ENCODE measurements at places on chromosomes 2 and 18.

DNA sequence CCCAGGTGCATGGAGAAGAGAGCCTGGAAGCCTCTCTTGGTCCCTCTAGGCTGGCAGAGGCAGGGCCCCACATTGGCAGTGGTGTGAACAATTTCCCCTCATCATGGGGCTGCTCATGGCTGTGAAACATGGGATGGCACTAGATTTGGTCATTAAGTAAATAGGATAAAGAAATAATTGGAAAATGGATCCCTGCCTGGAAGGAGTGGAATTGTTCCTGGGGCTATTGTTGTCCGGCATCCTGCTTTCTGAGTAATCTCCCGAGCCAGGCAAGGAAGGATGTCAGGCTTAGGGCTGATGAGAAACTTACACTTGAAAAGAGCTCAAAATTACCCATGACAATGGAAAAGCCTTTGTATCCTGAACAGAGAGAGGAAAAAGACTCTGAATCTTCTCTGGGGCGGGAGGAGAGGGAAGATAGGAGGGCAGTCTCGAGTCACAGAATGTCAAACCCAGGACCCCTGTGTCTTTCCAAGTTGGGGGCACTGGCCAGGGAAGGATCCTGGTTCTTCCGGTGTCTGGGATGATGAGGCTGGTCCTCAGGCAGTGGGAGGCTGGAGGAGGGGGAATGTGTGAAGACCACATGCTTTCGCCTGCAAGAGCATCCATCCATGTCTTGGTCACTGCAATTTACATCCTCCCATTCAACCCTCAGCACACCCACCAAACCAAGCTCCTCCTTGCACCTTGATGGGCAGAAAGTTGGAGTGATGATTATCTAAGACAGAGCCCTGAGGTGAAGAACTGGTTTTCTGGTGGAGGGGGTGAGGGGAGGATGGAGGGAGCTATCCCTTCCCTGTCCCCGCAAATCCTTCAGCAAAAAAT is 27.1 kb upstream of the STEAP3 start:
- DNase-seq: no peak

DNA sequence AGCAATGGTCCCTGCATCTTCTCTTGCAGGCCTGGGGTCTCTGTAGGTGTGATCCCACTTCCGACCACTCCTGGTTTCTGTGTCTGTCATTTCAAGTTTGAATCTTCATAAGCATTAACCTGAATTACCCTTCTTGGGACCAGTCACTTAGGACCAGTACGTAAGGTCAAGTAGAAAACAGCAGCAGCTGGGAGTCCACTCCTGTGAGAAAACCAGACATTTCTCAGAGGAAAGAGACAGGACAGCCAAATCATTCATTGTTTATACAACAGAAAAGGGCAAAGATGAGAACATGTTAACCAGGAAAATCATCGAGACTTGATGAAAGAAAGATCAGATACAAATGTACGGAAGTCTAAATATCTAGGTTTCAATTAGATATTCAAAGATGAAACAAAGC is 163.0 kb downstream of the MREG start:
- no peak for DNase-seq

DNA sequence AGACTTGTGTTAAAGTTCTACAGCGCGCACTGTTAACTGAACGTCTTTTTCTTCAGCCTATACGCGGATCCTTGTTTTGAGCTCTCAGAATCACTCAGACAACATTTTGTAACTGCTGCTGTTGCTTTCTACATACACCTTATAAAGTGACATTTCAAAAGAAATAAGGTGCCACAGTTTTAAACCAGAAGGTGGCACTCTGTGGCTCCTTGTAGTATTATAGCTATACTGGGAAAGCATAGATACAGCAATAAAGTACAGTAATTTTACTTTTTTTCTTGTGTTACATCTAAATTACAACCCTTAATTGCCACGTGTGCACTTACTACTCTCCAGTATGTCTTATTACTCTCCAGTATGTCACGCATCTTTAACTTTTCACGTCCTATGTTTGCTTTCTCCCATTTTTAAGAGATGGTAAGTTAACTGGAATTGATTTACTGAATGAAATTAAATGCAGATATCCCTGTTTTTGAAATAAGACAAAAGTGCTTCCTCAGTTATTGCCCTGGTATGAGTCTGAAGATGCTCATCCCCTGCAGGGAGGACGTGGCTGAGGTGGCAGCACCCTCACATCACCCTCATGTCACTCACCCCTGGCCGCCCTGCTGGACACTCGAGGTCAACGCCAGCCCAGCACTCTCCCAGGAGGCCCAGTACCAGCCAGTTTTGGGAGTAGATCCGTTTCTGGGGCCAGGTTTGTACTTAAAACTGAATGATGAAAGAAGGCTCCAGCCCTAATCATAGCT is 37.8 kb downstream of the GORASP2 start:
- peak; percentile 13 for DNase-seq

- DNase-seq: peak; percentile 34
Measured at GRCh38 chr2:39494784-39495251, 57.7 kb upstream of the MAP4K3 start.

DNA sequence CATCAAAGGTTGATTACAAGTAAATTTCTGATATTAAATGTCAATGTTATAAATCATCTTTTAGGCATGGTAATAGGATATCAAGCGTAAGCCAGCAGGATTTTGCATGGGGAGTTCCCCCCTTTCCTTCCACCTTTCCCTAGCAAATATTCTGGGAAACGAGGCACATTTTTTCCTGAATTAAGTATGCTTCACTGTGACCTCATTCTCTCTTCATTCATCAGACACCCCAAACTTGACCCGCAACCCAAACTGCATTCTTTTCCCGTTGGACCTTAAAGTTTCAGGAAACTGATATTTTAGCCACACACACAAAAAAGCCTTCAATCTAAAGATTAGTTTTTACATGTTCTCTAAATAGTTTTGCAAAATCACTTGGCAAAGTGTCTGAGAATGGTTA is 214.5 kb upstream of the CTAGE1 start:
- DNase-seq: no peak

- peak; percentile 78 for DNase-seq
Measured at GRCh38 chr2:43169099-43169945, 57.1 kb downstream of the ZFP36L2 start.

- peak; percentile 27 for DNase-seq
Measured at GRCh38 chr2:54103454-54104314, 11.7 kb upstream of the ACYP2 start.

GRCh38 chr2:45169339-45170190 is 160.3 kb upstream of the SIX2 start:
- no peak for DNase-seq

DNA sequence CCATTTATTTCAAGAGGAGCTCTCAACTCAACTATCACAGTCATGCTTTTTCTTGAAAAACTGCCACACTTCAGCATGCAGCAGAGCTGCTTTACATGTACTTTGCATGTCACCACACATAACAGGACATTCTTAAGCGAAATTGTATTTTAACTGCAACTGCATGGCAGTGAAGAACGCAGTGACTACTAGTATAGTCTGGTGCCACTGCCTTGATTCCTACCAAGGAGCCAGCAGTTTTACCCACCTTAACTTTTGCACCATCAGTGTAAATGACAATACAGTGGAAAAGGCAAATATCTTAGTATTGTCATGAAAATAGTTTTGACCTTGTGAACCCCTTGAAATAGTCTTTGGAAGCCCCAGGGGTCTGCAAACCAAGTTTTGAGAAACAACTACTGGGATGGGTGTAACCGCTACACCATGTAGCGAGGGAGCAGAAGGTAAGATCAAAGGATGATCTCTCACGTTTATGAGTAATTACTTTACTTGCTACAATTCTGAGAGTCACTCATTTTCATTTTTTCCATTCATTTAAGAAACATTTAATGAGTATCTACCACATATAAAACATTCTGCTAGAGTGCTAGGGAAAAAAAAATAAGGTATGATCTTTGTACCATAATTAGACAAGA is 32.3 kb upstream of the MPP4 start:
- DNase-seq: no peak

DNA sequence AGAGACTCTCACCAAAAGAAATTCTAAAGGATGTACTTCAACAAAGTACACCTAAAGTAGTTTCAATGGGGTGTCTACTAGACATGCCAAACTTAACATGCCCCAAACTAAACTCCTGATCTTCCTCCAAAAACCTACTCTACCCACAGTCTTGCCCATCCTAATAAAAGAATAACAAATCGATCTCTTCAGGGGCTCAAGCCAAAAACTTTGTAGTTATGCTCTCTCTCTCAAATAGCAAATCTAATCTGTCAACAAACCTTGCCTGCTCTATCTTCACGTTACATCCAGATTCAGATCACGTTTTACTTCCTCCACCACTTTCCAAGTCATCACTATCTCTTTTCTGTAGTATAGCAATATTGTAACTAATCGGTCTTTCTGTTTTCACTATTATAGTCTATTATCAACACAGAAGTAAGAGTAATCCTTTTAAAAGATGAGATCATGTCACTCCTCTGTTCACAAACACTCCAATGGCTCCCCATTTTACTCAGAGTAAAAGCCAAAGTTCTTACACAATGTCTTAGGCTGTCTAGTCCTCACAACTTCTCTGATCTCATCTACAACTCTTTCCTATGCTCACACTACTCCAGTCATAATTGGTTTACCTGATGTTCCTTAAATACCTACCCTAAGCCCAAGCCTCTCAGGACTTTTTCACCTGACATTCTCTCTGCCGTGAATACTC is 79.9 kb downstream of the THADA start:
- DNase-seq: peak; percentile 43

GRCh38 chr2:239328351-239329191 is 72.2 kb downstream of the HDAC4 start:
- no peak for DNase-seq

DNA sequence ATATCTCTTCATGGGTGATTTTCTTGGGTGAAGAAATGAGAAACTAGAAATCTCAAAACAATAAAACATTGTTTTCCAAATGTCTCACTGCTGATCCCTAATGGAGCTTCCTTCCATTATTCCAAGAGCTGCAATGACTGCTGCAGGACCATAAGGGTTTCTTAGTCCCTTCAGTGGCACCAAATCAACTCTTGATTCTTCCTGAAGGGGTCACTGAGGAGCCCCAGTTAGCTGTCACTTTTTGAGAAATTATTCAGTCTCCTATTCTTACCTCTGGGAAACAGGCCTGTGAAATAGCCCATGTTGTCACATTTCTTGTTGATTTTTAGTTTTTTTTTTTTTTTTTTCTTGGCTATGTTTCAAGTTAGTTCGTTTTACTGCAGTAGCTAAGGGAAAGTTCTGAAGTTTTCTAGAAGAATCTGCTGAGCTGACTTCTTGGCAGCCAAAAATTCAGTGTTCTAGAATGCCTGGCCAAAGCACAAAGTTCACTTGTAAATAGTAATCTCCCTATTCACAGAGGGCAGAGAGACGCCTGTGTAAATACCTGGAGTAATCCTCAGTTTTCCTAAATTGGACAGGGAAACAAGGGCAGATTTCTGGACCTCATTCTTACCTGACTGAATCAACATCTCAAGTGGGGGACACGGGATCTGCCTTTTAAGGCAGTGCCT is 480.0 kb downstream of the RIT2 start:
- DNase-seq: peak; percentile 70

- DNase-seq: no peak
Measured at GRCh38 chr2:170722301-170722700, 7.2 kb downstream of the SP5 start.

DNA sequence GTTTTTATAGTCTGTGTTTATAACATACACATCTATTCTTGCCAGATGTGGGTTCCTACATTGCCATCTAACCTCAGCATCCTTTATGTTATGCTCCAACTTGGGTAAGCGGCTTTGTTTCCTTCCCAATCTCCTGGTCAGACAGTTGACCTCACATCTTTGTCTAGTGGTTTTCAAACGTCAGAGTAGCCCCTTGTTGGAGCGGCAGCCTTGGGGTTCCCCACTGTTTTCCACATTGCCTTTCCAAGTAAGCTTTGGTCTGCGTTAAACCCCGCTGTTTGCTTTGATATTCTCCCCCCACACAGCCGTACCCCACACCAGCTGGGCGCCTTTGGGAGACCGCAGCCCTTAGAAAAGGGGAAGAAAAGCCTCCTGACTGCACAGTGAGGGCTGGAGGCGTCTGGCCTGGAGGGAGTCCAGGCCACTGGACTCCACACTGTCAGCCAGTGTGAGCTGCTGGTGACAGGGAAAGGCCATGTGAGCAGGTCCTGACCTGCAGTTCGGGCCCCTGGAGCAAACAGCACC is 83.3 kb downstream of the MALT1 start:
- peak; percentile 77 for DNase-seq

GRCh38 chr2:145812165-145812554 is 1292.2 kb upstream of the ZEB2 start:
- no peak for DNase-seq

DNA sequence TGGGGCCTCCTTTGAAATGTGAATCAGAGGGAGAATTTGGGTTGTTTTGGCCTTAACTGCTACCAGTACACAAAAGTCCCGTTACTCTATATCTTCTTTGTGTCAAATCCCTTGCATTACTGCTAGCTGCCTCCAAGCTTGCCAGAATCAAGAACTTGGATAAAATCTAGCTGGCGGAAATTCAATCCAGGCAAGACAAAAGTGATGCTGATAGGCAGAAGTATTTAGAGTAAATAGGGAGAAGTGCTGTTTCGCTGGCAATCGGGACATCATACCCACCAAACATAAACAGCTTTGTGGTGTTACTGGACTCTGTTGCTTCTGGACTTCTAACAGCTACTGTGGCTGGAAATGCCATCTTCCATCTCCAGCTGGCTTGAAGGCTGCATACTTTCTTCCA is 2.5 kb downstream of the IFIH1 start:
- DNase-seq: peak; percentile 9

GRCh38 chr2:60441800-60442199 is 111.7 kb downstream of the BCL11A start:
- DNase-seq: no peak

DNA sequence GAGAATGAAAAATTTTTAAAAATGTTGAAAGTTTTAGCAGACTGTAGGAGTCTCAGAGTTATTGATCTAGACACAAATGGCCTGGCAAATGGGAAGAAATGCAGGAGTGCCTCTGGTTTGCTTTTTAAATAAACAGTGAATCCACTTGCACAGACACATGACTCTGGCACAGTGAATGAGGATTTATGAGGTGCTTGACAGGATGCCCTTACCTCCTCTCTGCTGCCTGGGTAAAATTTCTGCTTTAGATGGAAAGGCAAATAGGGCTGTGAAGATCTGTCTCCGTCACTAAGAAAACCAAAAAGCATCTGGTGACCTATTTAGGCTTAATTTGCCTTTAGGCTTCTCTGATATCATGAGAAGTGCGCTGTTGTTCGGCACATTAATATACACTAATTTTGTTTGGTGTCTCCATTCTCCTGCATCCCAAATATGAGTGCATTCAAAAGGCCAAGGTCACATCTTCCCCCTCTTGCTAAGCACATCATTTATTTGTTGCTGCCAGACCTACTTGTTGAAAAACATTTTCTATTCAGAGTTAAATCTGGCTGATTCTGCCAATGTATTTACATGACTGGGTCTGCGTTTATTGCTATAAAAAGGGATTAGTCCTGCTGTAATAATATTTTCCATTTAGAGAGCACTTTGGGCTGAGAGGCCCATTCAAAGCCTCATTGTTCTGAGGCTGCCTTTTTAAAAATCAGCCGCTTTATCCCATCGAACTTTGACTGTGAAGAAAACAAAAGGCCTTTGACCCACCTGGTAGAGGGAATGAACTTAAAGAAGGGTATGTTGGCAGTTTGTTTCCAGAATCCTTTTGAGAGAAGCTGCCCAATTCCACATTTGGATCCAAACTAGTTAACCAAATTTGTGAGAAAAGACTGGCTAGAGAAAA is 94.9 kb downstream of the RNF152 start:
- no peak for DNase-seq

GRCh38 chr2:17309741-17310339 is 208.4 kb downstream of the RAD51AP2 start:
- peak; percentile 78 for DNase-seq

- no peak for DNase-seq
Measured at GRCh38 chr18:61569176-61569892, 236.1 kb downstream of the CDH20 start.

- no peak for DNase-seq
Measured at GRCh38 chr2:147512206-147512605, 332.6 kb upstream of the ACVR2A start.
